ENCODE measurements at places on chromosomes 11 and 22.

GRCh38 chr11:77407613-77408012 is 66.3 kb downstream of the PAK1 start:
- peak; percentile 21 for DNase-seq

- DNase-seq = no peak
These were observed 44.4 kb downstream of the C11orf96 start for GRCh38 chr11:43986881-43987280.

- peak; percentile 71 for DNase-seq
These were observed 1.2 kb downstream of the TOB2 start for GRCh38 chr22:41445129-41446056.

- DNase-seq = no peak
These were observed 110.6 kb downstream of the TP53I11 start for GRCh38 chr11:44840085-44840478.

GRCh38 chr11:44570411-44571155 is 5.1 kb downstream of the CD82 start:
- DNase-seq = no peak

- no peak for DNase-seq
These were observed 28.2 kb upstream of the E2F8 start for GRCh38 chr11:19268909-19269308.

DNA sequence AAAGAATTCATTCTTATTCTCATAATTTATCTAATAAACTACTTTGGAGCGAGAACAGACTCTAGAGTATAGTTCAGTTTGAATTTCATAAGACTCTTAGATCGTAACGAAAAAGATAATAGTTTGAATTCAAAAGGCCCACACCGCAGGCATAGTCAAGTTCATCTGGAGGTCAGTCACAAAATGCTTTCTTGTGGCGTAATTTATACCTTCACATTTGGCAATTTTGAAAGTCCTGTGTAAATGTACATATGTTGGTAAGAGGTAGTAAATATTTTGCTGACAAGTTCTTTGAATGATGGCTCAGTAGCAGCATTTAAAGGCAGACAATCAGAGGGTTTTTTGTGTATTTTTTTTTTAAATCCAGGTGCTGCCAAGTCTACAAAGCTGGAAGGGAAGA is 88.1 kb downstream of the TEAD1 start:
- no peak for DNase-seq

GRCh38 chr11:82909015-82909640 is 7.6 kb downstream of the DDIAS start:
- DNase-seq = no peak

- DNase-seq = peak; percentile 80
These were observed 129.1 kb downstream of the DCDC1 start for GRCh38 chr11:31240340-31240904.

DNA sequence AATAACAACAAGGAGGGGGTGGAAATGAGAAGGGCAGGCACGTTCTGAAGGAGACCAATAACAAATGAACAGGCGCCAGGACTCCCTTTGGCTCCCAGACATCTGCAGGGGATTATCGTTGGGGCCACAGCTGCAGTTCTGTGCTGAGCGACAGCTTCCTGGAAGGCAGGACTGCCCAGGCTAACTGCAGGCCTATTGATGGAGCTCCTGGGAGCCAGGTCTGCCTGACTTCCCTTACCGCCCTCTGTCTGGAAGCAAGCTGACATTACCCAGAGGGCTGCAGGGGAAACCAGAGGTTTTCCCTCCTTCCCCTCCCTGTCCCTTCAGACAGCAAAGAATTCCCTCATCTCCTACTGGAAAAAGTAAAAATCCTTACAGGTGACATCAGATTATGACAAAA is 5.0 kb downstream of the DRD2 start:
- no peak for DNase-seq

Data from GM23338 (cell line).